ENCODE measurements at places on chromosomes 11 and 22.

DNA sequence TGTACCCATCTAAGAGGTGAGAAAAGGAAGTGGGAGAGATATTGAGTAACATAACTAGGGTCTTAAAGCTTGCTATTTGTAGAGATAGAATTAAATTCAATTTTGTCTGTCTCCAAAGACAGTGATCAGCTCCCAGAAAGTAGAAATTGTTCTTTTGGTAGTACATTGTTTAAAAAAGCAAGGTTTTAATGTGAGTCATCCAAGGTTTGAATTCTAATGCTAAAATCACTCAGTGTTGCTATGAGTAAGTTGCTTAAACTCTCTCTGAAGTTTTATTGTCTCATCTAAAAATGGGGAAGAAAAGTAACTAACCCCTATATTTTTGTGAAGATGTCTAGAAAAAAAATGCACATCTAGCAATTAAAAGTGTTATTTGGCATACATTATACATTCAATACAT lies 1004.5 kb upstream of the CCDC90B start:
- DNase-seq, result no peak

- peak; percentile 81 for DNase-seq
Observed at GRCh38 chr11:842370-843002, at the start of the genes POLR2L and TSPAN4. TSS of gene POLR2L (minus strand) at chr11:842529. CDS start at chr11:842508, 21 bp downstream. TSS of gene TSPAN4 (plus strand) at chr11:842852. CDS start at chr11:850305, 7,453 bp downstream.

DNA sequence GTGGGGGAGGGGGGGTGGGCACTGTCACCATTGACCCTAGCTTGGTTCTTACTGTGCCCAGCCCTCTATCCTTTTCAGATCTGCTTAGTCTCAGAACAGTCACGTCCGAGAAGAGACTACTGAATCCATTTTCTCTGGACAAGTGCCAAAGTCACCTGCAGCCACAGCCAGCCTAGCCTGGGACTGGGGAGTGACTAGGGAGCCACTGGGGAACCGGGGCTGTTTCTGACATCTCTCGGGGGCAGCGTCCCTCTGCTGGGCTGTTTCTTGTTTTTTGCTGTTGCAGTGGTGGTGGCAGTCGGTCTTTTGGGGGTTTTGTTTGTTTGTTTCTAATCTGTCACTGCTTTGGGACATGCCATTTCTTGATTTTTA lies 8.7 kb downstream of the SLC37A2 start:
- DNase-seq, result no peak

GRCh38 chr11:92828556-92828955 lies 140.9 kb upstream of the MTNR1B start:
- no peak for DNase-seq

- DNase-seq, result no peak
Observed at GRCh38 chr11:30683176-30683575, 97.0 kb upstream of the MPPED2 start.

DNA sequence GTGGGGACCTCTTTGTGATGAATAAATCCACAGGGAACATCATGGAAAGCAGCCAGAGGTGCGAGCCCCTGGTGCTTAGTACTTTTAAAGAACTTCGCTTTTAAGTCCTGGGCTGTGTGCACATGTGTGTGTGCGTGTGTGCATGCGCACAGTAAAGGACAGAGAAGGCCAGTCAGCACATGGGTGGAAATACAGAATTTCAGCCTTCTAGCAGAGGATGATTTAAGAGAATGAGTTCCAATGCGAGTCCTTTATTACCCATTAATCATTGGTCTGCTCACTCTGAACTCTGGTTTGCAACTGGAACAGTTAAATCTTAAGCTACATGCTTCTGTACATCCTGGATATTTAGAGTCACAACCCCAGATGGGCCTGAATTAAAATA lies 18.9 kb downstream of the TEAD1 start:
- no peak for DNase-seq

DNA sequence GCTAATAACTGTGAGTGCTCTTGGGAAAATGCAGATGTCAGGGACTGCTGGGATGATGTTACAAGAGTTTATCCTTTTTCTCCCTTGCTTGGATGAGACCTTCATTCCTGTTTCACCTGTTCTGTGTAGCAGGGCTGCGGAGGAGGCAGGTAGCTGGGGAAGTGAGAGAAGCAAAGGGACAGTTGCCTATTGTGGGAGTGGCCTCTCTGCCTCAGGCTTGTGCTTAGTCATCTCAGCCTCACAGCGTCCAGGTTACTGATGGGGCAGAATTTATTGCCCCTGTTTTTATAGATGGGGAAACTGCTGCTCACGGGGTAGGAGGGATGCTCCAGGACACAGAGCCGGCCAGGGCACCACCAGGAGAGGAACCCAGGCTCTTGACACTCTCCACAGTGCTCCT lies 1.7 kb downstream of the STX3 start:
- no peak for DNase-seq

GRCh38 chr11:60084631-60085273 lies 3.7 kb upstream of the MS4A2 start:
- no peak for DNase-seq

- no peak for DNase-seq
Observed at GRCh38 chr11:69380921-69381581, 87.1 kb downstream of the MYEOV start.

GRCh38 chr11:123603666-123604065 lies 50.8 kb downstream of the SCN3B start:
- DNase-seq, result no peak

- no peak for DNase-seq
Observed at GRCh38 chr22:21563912-21564311, 3.6 kb upstream of the UBE2L3 start.

- DNase-seq, result no peak
Observed at GRCh38 chr11:44759743-44760476, 33.1 kb downstream of the TSPAN18 start.

DNA sequence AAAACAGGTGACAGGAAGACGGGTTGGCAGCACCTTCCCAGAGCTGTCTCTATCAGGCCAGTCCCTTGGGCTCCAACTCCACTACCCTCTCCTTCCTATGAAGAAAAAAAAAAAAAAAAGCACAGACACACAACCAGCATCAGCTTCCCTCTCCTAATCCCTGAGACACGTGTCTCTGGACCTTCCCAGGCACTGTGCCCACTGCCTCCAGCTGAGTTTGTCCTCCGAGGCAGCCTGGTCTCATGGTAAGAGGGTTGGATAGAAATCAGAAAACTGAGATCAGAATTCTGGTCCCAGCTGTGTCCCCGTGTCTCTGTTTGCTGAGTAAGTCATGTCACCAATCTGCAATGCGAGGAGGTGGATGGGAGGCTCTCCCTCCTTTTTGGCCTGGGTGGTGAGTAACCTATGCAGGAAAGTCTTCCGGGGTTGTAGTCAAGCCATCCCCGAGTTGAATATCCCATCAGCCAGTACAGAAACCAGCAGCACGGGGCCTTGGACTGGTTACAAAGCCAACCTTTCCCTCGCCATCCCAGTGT lies 193.7 kb upstream of the TBCEL start:
- DNase-seq, result no peak

GRCh38 chr11:10477690-10478046 lies 22.6 kb downstream of the AMPD3 start:
- DNase-seq, result no peak

DNA sequence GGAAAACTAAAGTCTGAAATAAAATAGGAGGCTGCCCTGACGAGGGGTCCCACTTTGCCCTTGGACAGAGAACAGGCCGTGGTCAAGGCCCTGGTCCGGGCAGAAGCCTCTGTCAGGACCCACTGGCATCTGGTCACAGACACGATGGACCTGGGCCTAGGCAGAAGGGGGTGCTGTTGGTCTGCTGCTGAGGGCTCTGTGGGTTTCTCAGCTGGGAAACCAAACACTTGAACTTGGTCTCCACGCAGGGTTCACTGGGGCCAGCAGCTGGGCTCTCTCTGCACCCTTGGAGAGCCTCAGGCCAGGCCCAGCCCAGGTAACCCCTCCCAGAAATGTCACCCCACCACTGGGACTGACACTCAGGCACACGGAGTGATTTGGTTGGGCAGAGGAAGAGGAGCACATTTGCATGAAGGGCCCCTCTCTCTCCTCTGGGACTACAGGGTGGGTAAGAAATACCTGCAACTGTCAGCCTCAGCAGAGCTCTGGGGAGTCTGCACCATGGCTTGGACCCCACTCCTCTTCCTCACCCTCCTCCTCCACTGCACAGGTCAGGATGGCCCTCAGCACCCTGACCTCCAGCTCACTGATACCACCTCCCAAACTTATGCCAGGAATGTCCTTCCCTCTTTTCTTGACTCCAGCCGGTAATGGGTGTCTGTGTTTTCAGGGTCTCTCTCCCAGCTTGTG lies 48.1 kb upstream of the TOP3B start:
- no peak for DNase-seq

DNA sequence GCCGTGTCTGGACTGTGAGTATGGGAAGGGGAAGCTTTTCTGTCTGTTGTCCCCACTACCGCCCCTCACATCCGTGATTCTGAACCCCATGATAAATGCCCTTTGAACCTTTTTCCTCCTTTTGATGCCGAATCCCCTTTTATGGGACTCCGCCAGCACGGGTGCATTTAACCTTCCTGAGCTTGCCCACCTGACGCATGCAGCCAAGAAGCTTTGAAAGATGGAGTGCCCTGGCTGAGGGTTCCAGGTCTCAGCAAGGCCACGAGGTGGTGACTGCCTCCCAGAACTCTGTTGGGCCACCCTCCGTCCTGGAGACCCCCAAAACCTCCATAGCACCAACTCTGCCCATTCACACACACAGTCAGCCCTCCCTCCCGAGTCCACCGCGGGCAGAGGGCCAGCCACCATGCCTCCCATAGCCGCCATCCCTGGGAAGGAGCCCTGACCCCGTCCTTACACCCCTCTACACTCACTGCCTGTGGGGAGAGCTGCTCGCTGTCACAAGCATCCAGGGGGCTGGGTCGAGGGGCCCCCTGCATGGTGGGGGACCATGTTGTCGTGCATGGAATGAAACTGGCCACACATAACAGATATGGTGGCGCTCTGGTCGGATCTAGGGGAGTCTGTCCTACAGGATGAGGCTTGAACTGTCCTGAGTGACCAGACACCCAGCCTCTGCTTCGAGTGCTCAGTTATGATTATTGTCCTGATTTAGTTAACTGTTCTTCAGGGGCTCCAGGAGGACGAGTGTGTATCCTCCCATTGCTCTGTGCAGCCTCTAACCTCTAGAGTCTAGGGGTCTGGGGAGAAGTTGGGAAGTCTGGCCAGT lies 822 bp upstream of the COMT start:
- DNase-seq, result no peak

DNA sequence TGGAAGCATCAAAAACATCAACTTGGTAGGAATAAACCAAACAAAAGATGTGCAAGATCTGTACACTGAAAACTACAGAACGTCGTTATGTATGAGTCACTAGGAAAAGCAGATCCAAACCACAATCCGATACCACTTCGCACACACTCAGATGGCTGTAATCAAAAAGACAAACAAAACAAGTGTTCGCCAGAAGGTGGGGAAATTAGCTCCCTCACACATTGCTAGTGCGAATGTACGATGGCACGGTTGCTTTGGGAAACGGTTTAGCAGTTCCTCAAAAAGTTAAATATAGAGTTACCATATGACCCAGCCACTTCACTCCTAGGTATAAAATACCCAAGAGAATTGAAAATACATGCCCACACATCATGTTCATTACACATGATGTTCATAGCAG lies 14.8 kb upstream of the CARD10 start:
- no peak for DNase-seq

DNA sequence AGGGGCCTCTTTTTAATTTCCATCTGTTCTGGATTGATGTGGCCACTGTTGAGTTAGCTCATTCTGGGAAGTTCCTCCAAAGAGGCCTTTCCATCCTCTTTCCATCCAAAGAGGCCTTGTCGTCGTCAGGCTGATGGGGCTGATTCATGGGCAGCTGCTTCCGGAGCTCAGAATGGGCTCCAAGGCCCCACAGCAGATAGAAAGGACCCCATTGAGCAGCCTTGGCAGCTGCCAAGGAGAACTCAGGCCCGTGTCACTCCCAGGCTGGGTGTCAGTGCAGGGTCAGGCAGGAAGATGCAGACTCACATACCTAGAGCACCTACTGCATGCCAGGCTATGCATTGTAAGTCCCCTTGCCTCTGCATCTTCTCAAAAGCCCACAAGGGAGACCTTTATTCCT lies 524.1 kb downstream of the MIAT start:
- no peak for DNase-seq

- DNase-seq, result no peak
Observed at GRCh38 chr11:116962108-116962507, 124.7 kb upstream of the APOA1 start.

DNA sequence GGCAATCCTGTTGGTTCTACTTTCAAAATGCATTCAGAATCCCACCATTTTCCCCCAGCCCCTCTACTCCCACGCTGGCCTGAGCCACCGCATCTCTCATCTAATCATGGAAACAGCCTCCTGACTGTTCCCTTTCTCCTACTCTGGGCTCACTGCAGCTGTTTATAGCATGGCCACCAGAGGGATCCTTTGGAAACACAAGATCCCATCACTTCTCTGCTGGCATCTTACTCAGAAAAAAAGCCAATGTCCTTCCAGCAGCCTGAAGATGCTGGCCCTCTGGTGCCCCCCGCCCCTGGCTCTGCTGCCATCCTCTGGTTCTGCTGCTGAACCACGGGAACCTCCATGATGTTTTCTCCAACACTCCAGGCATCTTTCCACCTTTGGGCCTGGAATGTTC lies 11.1 kb downstream of the MS4A8 start:
- no peak for DNase-seq

DNA sequence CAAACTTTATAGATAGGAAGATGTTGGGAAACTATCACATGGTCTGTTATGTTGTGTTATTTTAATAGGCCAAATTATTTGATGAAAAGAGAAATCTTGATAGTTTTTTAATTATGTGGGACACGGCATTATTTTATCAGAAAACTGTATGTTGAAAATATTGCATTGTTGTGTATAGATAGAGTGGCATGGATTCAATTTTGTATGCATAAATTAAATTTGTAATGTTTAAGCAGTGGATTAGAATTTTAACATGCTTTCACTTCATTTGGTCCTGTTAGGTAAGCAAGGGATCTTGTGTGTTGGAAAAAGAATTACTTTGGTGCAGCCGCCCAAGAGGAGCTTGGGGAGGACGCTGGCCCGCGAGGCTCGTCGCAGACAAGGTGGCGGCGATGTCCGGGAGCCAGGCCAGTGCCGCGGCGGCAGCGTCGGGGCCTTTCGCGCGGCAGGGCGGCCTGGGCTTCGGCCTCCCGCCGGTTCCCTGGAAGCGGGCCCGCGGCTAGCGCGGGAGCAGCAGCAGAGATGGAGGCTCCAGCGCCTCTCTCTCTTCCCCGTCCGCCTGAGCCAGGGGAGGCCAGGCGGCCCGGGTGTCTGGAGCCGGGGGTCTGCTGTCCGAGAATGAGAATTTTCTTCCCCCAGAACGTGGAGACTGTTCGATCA lies 82.7 kb downstream of the GGT1 start:
- no peak for DNase-seq
